ENCODE measurements at places on chromosomes 4 and X.

DNA sequence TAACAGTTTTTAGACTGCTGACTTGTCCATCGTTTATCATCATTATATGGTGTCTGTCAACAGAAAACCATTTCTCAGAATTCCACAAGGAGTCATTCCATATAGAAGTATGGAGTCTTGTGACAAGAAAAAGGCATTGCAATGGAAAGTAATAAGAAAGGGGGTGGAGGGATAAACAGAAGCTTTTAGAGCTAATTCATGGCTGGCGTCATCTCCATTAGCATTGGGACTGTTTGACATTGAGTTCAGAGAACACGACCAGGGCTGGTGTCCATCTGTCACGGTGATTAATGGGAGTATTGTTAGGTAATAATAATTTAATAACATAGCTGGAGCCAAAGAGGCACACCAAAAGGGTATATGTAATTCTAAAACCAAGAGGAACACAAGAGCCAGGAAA is 101.9 kb upstream of the SFRP2 start:
- DNase-seq: peak; percentile 18

DNA sequence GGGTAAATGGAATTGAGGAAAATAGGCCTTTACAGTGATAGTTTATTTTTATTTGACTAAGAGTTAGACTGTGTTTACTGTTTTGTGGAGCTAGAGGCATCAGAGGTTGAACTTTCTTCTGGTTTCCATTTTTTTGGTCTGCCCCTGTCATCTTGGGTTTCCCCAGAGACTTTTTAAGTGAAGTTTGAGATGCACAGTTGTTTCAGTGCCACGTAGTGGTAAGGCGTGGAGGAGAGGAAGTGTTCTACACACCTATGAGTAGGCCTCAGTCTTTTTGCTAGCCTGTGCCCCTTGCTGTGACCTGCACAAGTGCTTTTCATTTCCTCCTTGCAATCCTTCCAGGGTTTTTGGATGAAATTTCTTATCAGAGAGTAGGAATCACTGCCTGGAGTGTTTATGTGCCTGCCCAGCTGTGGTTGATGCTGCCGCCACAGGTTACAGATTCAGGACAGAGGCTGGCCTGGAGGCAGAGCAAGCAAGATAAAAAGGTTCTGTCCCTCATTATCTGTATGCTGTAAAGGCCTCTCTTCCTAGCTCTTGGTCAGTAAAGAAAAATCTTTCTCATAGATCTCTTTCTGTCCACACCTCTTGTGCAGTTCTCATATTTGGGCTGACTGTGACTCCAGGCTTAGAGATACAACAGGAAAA is 12.5 kb upstream of the HSFX4 start:
- no peak for DNase-seq

DNA sequence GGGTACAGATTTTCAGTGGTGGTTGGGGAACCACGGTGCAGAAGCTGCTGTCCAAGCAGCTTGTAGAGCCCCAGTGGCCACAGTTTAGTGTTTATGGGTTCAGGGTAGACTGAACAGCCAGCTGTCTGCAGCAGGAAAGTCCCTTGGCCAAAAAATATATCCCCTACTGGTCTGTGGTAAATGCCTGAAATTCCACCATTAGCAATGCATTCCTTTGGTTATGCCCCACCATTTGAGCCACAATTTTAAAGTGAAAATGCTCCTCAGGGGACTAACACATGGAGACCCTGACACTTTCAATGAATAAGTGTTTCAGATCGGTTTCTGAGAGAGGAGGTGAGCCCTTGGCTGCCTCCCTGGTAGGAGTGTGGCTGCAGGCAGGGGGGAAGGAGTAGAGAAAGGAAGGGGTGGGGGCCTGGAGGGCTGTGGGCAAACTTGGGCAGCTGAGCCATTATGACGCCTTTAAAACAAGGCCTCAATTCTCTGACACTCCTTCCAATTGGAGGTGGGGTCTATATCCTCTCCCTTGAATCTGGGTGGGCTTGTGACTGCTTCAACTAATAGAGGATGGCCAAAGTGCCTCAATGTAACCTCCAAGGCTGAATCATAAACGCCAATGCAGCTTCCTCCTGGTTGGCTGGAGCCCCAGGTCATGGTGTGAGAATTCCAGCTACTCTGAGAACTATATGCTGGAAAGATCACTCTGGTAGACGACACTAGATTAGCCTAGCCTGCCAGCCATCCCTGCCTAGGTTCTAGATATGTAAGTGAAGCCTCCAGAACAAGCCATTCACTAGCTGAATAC is 75.8 kb upstream of the ATP6AP2 start:
- peak; percentile 96 for DNase-seq

DNA sequence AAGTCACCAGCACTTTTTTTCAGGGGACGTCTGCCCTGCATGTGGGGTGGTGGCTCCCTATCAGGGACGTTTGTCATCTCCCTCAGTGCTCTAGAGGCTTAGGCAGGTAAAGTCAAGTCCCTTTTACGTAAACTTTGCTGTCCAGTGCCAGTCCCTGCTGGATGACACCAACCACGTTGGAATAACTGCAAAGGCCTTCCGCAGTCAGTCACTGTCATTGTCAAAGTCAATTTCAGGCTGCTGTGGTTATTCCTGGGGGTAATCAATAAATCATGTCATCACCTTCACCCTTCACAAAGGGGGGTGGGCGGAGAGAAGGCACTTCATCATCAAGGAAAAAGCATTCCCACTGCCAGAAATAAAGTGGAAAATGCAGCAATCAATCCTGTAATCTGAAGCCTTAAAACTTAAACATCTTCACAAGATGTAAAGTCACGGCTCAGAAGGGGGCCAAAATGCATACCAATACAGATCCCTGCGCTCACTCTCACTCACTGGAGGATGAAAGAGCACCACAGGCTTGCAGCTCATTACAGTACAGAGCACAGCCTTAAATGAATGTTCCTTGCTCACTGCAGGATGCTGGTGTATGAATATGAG is 56.2 kb downstream of the CLDN22 start:
- peak; percentile 92 for DNase-seq

- DNase-seq: peak; percentile 78
Observed at GRCh38 chr4:24560868-24561368, 23.4 kb downstream of the DHX15 start.

- peak; percentile 46 for DNase-seq
Observed at GRCh38 chr4:128653527-128654444, 155.7 kb upstream of the JADE1 start.

- peak; percentile 43 for DNase-seq
Observed at GRCh38 chr4:139184129-139184528, 7.1 kb upstream of the ELF2 start.

Measured in fibroblast of upper back skin (primary cell).